Fibroblast of lung (primary cell): ENCODE measurements at places on chromosomes 4 and X.

GRCh38 chrX:95764972-95765451 is 919.6 kb upstream of the DIAPH2 start:
- peak; percentile 81 for DNase-seq

DNA sequence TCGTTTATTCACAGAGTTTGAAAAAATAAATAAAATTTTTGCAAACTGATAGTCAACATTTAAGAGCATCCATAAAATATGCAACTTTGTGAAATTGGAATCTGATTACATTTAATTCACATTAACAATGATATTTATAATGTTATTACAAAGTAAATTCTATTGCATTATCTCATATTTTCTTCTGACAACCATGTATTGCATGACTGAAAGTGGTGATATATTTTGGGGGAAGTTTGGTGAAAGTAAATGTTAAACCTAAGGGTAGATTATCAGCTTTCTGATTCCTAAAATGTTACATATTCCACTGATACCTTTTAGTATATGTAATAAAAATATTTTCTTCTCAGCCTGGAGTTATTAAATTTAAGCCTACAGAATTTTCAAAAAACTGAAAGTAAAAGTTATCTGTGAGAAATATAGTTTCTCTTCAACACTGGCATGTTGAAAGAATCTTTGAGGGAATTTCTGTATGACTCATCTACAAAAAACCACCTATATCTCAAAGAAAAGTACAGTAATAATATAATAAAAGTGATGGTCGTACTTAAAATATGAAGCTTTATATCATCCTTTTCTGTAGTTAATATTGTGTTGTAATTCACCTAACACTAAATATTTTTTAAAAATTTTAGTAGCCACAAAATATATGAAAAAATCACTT is 1179.6 kb upstream of the PCDH7 start:
- DNase-seq = no peak

GRCh38 chrX:124238268-124238667 is 94.2 kb upstream of the TEX13D start:
- DNase-seq = no peak

DNA sequence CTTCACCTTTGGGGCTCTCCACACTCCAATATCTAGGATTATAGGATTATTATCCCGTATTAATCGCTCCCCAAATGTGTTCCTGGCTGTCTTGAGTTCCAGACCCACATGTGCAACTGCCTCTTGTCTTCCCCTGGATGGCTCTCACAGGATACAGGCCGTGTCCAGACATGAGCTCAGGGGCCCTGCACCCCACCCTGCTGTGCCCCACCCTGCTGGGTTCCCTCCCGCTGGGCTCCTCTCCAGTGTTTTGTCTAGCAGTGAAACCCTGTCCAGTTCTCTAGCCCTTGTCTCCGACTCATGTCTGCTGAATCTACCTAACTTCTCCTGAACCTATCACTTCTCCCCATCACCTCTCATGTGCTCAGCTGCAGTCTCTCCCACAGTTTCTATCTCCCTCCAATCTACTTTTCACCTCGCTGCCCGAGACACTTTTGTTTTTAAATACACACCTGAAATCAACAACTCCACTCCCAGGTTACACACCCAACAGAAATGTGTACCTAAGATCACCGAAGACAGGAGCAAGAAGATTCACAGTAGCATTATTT is 2.0 kb downstream of the RNF212 start:
- DNase-seq = no peak

- DNase-seq = no peak
Measured at GRCh38 chr4:133268205-133268604, 119.1 kb downstream of the PCDH10 start.

GRCh38 chr4:76515975-76516843 is 81.2 kb downstream of the SHROOM3 start:
- no peak for DNase-seq

DNA sequence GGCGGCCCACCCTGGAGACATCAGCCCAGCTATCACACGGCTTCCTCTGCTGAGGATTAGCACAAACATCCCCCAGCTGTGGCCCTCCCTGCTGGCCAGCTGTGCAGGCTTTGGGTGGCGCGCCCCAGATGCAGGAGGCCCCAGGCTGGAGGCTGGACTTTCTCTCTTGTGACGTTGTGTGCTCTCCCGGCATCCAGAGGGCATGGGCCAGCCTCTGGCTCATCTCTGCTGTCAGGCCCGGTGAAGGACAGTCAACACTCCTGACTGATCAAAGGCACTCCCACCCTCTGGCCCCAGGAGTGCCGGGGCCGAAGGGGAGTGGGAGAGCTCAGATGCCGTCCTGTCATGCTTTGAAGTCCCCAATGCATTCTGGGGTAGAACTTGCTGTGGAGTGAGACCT is 29.9 kb upstream of the PJA1 start:
- DNase-seq = no peak

- DNase-seq = peak; percentile 42
Measured at GRCh38 chr4:123588631-123589241, 192.1 kb downstream of the SPRY1 start.

GRCh38 chrX:22247169-22247568 is 25.5 kb upstream of the CBLL2 start:
- DNase-seq = peak; percentile 1

- DNase-seq = peak; percentile 54
Measured at GRCh38 chr4:3372933-3373465, 68.8 kb upstream of the HGFAC start.

DNA sequence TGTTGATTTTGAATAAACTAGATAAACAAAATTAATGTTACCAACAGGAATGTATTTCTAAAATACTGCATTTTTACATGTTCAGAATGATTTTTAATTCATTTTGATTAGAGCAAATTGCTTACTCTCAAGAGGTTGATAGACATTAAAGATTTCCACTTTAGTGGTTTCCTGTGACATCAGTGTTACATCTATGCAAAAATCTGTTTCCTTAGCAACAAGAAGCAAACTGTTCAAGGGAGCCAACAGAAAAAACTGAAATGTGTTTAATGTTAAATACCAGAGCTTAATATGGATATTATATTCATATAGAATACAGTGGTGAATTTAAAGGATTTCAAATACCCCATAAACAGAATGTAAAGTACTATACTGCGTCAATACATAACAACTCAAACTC is 277.8 kb downstream of the GABRG1 start:
- no peak for DNase-seq

GRCh38 chrX:148658115-148658730 is 157.8 kb downstream of the AFF2 start:
- peak; percentile 11 for DNase-seq

GRCh38 chr4:4694296-4694772 is 152.5 kb upstream of the STX18 start:
- peak; percentile 38 for DNase-seq

GRCh38 chr4:129218897-129219296 is 122.9 kb downstream of the C4orf33 start:
- DNase-seq = no peak

- DNase-seq = no peak
Measured at GRCh38 chr4:130044788-130045531, 949.0 kb downstream of the C4orf33 start.

DNA sequence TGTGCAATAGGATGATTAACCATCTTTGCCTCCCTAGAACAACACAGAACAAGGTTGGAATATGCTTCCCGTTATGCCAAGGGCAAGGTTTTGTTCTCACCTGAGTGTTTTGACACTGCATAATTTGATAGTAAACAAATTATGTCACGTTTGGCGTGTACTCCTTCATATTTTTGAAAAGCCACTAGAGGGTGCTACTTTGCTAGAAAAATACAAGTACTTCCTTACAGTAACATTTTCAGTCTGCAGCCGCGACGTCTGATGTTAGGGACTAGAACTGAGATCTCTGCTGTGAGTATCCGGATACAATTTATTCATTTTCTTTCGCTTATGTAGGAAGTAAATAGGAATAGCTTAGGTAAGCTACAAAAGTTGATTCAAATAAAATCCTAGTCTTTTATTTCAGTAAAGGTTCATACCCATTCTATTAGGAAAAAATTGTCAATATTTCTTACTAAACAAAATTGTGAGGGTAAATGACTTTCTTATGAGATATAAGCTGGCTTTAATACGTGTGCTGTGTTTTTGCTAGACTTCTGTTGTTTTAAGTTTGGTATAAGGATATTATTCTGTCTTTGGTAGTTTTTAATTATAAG is 181.1 kb upstream of the WDFY3 start:
- peak; percentile 79 for DNase-seq

- peak; percentile 28 for DNase-seq
Measured at GRCh38 chrX:23779025-23779424, 3.9 kb upstream of the SAT1 start.

- DNase-seq = peak; percentile 32
Measured at GRCh38 chrX:63686878-63687714, 97.9 kb downstream of the ARHGEF9 start.

DNA sequence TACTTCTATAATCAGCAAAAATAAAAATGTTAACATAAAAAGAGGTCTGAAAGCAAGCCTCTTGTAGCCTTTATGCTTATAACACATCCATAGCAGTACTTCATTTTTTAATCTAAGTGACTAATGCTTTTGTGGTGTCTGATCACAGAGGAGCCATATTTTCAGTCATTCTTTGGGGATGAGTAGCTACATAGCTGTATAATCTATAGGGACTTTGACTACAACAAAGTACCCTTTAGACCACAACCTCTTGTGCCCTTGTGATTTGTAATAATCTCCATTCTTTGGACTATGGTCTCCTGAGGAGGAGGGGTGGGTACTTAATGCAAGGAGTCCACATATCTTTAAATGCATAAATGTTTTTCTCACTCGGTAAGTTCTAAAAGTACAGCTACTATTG is 9.6 kb downstream of the DRP2 start:
- peak; percentile 88 for DNase-seq

DNA sequence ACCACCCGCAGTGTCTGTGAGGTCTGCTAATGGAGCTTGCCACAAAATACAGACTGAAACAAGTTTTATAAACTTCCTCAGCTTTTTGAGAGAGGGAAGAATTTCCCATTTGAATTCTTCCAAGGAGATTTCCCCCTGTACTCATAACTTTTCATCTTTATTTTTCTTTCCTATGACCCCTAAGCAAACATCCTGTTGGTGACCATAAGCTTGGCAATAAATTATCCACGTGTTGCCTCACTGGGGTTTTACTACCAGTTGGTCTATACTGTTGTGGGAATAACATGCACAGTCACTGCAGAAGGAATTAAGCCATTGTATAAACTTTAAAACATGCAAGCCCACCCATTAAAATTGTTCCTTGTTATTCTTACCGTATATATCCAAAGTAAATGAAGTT is 86.2 kb downstream of the SLC39A8 start:
- DNase-seq = no peak

- no peak for DNase-seq
Measured at GRCh38 chr4:26859762-26860156, 882 bp upstream of the STIM2 start.

- DNase-seq = no peak
Measured at GRCh38 chr4:148310756-148311155, 131.5 kb downstream of the NR3C2 start.

DNA sequence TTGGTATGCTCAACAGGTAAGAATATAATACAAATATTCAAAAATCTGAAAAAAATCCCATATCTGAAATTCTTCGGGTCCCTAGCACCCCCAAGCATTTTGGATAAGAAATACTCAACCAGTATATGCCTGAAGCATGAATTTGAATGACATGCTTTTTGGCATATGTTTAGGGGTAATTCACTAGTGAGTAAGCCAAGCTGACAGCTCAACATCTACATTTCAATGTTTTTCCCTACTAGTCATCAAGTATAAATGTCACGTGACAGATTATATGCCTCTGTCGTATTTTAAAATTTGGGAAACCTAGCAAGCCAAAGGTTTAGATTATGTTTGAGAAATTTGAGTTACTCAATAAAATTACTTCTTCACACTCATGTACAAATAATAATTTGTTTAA is 125.1 kb downstream of the FGF16 start:
- peak; percentile 21 for DNase-seq

DNA sequence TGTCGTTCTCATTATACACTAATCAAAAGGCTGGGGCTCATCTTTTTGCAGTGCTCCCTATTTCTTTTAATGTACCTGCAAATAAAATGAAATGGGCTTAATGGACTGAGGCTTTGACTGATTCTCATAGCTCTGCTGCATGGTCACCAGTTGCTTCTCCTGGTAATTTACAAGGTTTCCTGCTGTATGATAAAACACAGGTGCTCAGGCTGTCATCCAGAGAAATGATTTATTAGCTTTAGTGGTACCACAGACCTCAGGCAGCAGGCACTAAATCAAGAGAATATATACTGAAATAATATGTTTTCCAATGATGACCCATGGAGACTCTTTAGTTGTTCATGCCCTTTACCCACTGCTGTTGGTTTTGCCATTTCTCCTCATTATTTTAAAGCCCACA is 137.7 kb downstream of the C4orf33 start:
- DNase-seq = no peak

GRCh38 chr4:141153751-141154510 is 20.7 kb upstream of the RNF150 start:
- peak; percentile 36 for DNase-seq

- DNase-seq = peak; percentile 45
Measured at GRCh38 chr4:151099976-151100417, 569 bp downstream of the RPS3A start.

GRCh38 chr4:73836373-73837279 is at the start of gene CXCL6:
TSS of gene CXCL6 (plus strand) at chr4:73836678. CDS start at chr4:73836751, 73 bp downstream.
- DNase-seq = peak; percentile 36

DNA sequence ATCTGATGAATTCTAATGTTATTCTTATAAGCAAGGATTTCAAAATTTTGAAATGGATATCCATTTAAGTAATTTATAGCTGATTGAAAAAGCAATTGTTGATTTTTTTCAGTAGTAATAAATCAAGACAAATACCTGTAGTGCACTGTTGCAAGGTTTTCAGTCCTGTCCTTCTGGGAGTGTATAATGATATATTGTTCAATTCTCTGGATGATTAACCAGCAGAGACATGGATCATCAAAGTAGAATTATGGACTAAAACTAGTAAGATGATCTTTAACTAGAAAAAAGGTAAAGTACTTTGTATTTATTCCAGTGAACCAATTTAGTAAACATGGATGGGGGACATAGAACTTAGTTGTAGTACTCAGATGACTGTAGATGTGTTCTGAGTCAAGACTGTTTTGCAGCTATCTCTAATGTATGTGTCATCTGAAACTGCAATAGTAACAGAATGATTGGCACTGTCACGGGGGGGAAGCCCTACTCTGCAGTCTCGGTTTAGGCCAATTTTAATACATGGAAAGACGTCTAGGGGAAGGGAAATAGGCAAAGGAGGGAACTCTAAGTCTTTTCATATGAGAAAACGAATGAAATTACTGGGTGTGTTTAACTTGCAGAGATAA is 121.9 kb downstream of the GLRA3 start:
- DNase-seq = no peak

DNA sequence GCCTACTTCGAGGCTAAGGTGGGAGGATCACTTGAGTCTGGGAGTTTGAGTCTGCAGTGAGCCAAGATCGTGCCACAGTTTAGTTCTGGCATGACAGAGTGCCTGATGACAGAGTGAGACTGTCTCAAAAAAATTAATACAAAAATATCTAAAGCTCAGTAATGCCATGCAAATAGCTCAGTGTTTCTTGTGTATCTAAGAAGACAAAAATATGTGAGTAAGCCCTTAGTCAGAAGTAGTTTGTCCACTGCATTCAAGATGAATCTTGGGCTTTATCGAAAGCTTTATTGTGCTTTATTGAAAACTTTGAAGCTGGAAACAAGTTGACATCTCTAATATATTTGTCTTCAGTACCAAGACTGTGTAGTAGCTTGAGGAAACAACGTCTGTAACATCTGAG is 115.9 kb downstream of the GPAT3 start:
- no peak for DNase-seq
